Fibroblast of mammary gland (primary cell): ENCODE measurements at places on chromosomes 12 and 14.

GRCh38 chr12:62635649-62636048 is 169.0 kb downstream of the MON2 start:
- DNase-seq, result no peak

DNA sequence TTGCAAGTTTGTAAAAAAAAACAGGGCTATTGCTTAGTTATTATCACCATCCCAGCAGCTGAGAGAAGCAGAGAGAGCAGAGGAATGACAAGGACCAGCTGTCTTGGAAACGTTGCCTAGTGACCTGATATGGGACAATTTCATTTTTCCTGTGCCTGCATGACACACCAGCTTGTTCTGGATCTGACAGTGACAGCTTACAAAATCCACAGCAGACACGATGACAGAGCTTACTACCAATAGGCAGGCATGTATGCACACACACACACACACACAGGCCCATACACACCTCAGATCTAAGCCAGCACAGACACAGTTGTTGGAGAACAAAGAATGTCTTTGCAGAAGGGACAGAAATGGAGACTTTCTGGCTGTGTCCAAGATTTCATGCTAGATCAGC is 25.4 kb downstream of the HSPB8 start:
- DNase-seq, result no peak

- DNase-seq, result no peak
These were observed 718.0 kb downstream of the C12orf50 start for GRCh38 chr12:87311206-87311605.

DNA sequence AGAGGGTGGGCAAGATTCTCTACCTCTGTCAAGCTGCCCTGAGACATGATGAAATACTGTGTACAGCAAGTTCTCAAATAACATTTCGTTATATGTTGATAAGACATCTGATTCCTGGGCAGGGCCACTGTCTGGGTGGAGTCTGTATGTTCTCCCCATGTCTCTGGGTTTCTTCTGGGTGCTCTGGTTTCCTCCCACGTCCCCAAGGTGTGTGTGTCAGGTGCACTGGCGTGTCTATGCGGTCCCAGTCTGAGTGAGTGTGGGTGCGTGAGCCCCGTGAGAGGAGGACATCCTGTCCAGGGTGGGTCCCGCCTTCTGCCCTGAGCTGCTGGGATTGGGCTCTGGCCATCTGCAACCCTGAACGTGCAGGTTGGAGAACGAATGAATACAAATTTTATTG is 29.6 kb downstream of the KCTD10 start:
- no peak for DNase-seq

- DNase-seq, result no peak
These were observed 816 bp upstream of the GDF11 start for GRCh38 chr12:55741931-55742680.

- no peak for DNase-seq
These were observed 49.5 kb upstream of the METAP2 start for GRCh38 chr12:95424271-95424994.

- DNase-seq, result no peak
These were observed 4.9 kb downstream of the OTX2 start for GRCh38 chr14:56805201-56805991.
